Activated B cell treated with CpG ODN at 0.5 μM for 24 hours (primary cell): ENCODE measurements at places on chromosomes 2 and 18. TPM values are rescaled to one million over a fixed set of nuclear protein-coding genes. Genes with fewer than 3 reads are reported as not detected.
A peak's percentile ranks its signal among the peaks of the same experiment; 100 is the strongest.

DNA sequence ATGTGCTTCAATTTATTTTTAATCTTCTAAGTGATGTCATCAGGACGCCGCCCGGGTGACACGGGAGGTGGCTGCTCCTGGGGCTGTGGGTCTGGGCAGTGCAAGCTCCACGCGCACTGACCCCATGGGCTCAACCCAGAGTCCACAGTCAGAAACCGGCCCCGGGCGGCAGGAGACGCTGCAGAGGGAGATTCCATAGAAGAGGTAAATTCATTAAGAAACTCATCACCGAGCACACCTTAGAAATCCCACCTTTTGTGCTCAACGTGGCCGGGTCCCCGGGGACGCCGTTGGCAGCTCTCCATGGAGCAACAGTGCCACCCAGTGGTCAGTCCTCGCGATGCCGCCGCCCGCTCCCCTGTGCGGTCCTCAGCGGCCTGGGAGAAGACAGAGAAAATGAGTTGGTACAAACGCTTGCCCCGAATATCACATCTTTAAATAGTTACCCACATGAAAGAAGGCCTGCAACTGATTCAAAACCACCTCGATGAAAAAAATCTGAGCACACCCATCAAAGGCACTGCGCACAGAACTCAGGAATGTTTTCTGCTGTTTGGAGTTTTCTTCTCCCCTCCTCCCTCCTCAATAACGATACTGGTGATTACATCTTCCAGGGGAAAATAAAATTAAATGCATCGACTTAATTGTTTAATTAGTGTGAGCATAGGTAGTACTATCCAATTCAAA is 92.6 kb downstream of the CMPK2 start:
- DNase-seq, result peak; percentile 62

- no peak for DNase-seq
These were observed 126.5 kb downstream of the ZNF407 start for GRCh38 chr18:74724186-74724585.

- no peak for DNase-seq
These were observed 70.2 kb downstream of the RND3 start for GRCh38 chr2:150417278-150417677.

DNA sequence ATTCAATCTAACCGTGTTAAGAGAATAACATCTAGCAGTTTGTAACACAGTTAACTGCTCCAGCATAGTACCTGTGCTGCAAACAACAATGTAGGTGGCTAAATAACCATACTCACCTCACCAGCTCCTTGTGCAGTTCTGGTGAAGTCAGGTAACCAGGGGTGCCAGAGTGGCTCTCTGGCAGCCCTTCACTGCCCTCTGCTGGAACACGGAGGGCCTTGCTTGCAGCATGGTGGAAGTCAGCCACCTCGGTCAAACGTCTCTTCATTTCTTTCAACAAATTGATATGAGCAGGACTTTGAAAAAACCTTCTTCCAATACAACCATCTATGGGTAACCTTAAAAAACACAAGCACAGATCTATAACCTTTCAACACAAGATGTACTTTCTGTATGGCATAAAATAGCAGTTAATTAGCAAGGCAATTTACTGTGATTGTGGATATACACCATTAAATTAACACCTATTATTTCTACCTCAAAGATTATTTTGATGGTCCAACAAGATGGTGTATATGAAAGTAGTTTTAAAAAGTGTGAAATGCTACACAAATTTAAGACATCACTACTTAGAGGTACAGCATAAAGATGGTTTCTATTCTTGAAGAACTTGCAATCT is 56.6 kb downstream of the EPG5 start:
- peak; percentile 23 for DNase-seq

DNA sequence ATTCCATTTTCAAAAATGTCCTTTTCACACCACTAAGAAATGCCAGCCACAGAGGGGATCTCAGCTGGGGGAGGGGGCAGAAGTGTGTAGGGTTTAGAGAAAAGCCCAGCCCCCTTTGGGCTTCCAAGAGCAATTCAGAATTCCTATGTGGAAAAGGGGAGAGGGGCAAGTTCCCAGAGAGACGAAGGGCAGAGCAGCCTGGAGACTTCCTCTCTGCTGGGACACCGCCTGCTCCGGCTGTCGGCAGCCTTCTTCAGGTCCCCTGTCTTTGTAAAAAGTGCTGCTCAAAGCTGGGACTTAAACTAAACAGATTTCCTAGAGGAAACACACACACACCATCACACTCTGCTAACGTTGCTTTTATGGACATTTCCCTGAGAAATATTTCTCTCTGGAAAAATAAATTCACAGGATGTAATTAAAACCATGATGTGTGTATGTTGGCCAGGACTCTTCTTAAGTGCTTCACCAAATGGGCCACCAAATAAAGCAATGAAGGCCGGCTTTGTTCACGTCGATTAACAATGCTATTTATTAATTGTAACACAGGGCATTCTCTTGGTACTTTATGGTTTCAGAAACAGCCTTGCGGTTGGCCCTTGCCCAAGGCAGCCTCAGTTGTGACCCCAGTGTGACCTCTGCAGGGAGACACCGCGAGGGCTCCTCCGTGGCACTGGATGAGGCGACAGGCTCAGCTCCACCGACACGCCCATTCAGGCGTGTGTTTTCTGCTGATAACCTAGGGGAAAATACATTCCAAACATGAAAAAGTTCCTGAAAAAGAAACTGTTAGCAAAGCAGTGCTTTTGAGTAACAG is 5.6 kb upstream of the ASB1 start:
- no peak for DNase-seq

GRCh38 chr2:216057688-216058193 is 23.9 kb downstream of the PECR start:
- peak; percentile 25 for DNase-seq

DNA sequence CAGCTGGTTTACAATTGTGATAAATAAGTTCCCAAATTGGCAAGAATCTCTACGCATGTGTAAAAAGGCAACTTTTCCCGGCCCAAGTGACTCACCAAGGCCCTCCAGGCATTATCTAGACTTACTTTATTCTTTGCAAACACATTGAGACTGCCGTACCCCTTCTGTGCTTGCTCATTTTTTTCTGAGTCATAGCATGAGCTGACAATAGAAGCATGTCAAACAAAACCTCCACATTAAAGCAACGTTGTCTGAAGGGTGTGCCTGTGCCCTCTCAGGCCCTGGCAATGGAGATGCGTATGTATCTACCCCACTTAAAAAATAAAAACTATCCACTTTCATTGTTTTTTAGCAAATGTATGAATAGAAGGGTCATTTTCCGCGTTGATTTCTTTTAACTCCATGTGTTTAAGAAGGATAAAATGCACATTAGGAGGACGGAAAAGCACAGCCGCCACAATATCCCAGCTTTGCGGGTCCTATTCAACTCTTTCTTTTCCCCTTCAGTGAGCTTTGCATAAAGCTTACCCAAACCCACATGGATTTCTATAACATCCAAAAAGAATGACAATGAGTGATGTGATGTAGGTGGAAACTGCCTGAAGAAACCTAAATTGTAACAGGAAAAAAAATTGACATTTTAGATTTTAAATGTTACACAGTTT is 298.2 kb downstream of the CDCA7 start:
- no peak for DNase-seq

- DNase-seq, result no peak
These were observed 15.1 kb downstream of the TRIB2 start for GRCh38 chr2:12731701-12732280.

DNA sequence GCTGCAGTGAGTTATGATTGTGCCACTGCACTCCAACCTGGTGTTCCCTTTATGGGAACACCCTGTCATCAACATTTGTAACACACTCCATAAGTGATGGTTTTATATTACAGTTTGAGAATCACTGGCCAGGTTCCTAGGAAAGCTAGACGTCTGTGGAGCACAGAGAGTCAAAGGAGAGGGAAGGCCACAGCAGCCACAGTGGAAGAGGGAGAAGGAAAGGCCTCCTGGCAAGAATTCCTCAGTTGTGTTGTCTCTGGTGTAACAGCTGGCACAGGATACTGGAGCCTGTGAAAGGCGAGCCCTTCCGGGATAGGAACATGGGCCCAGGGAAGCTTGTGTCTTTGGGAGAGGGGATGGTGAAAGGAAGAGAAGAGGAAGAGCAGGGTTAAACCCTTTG is 360.5 kb upstream of the PIK3C3 start:
- DNase-seq, result no peak

- DNase-seq, result no peak
These were observed 145.0 kb downstream of the ZBTB7C start for GRCh38 chr18:48263914-48264902.

- DNase-seq, result no peak
These were observed 4.5 kb downstream of the ITM2C start for GRCh38 chr2:230868947-230869913.

DNA sequence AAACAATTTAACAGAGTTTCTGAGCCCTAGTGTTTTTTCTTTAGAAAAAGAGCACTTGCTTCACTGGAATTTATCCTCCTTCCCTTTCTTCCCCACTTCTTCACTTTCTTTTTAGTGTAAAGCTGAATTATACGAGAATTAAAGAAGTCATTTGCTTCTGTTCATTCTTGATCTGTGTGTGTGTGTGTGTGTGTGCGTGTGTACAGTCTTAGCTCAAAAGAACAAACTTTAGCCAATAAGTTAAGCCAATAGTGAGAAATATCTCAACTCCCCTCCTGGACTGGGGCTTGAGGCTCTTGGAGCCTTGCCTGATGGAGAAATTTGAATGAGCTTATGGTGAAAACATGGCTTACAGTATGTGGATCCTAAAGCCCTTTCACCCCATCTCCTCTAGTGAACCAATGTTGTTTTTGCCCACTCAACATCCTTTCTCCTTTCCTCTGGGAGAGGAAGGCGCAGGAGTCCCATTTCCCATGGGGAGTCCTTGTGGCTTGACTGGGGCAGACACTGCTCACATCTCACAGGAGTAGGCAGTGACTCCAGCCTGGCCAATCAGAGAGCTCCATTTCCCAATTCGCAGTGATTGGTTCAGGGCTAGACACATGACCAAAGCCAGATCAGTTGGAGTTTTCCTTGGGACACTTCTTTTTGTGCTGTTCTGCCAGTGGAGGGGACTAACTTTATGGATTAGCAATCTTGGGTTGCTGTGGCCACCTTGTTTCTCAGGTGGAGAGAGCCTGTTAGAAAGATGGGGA is 16.3 kb upstream of the MYO3B start:
- no peak for DNase-seq

GRCh38 chr18:29250259-29250658 is 1073.3 kb upstream of the CDH2 start:
- no peak for DNase-seq

DNA sequence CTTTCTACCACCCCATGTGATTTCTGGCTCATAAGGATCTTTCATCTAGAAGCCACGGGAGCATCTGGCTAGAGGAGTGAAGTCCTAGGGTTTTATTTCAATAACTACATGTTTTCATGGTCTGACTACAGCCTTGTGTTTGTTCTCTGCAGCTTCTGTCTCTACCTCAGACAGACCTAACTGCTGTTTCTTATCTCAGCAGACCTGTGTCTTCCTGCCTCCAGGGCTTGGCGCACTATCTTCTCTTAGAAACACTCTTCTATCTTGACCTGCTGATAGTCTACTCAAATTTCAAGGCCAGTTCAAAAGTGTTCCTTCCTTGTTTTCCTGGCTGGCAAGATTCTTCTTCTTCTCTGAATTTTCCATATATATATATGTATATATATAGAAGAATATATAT is 11.0 kb upstream of the TRIB2 start:
- DNase-seq, result no peak

DNA sequence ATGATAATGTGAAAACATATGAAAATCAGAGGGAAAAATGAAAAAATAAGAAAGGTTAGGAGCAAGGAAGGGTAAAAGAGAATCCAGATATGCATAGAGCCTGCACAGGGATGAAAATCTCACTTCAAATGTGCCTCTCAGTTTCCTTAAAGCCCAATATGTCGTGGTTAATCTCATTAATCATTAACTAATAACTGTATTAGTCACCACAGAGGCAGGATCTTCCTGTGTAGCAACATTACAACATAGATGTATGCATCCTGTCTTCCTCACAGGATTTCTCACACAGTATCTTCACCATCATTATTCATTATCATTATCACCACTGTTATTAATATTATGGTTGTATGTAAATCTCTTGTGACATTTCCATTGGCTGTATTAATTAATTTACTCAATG is 361.2 kb upstream of the SOX11 start:
- DNase-seq, result no peak

DNA sequence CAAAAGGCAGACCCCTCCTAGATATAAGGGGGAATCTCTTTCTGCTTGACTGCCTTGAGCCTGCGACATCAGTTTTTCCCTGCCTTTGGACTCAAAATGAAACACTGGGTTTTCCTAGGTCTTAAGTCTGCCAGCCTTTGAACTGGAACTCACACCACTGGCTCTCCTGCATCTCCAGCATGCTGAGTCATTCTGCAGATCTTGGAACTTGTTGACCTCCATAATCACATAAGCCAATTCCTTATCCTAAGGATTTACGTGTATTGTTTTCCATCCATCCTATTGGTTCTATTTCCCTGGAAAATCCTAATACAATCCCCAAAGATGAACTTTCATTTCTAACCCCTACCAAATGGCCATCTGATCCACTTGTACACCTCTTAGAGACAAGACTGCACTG is 88.0 kb downstream of the AFF3 start:
- DNase-seq, result no peak

GRCh38 chr18:41899535-41899934 is 55.5 kb upstream of the PIK3C3 start:
- DNase-seq, result no peak

GRCh38 chr2:174611854-174612253 is 14.2 kb upstream of the WIPF1 start:
- DNase-seq, result no peak

DNA sequence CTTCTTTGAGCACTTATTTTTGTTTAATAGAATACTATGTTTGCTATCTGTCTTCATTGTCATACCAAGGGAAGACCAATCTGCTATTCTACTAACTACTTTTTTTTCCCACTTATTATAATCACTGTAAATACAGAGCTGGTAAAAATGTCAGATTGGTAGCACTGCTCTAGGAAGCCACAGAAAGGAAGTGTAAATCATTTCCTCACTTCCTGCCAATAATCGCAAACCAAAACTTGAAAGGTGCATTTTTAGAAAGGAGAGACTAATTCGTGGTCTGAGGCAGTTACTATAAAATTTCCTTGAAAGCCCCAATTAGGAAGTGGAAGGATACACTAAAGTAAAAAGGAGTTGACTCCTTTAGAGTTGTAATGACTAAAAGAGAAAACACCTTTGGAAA is 13.9 kb upstream of the THSD7B start:
- no peak for DNase-seq

DNA sequence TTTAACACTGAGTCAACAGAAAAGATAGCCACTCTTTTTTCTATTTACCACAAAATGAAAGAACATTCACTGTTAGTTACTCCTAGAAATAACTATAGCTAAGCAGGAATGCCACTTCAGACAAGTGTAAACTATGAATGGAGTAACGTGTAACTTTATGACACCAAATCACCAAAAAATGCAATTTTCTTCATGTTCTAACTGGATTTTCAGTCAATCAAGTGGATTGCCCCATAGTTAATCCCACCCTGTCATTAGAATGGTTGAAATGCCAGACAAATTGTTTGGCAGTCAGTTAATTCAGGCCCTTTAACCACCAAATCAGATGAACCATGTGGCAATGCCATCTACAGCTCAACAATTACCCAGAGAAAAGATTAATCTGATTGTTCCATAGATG is 9.9 kb downstream of the EPHA4 start:
- DNase-seq, result no peak

Gene MALL
- not detected in 2 replicates for total RNA-seq

Gene TMEFF2
- total RNA-seq, result not detected in 2 replicates

Gene DIS3L2
- total RNA-seq, result 59.9 and 65.9 TPM in 2 replicates

Gene TUBB8B
- total RNA-seq, result 0.22 TPM in 1 of 2 replicates, not detected in the other

Gene MC5R
- total RNA-seq, result not detected in 2 replicates

Gene DQX1
- 0.51 and 0.73 TPM in 2 replicates for total RNA-seq

Gene RAB10
- total RNA-seq, result 79.3 and 94.6 TPM in 2 replicates

Gene MERTK
- 0.22 TPM in 1 of 2 replicates, not detected in the other for total RNA-seq

Gene NFE2L2
- total RNA-seq, result 79.1 and 89.3 TPM in 2 replicates

Gene GRHL1
- 0.39 and 0.95 TPM in 2 replicates for total RNA-seq

Gene CDH2
- total RNA-seq, result not detected in 2 replicates
